ENCODE measurements at places on chromosomes 1 and 21. TPM values are rescaled to one million over a fixed set of nuclear protein-coding genes. Genes with fewer than 3 reads are reported as not detected.
A peak's percentile ranks its signal among the peaks of the same experiment; 100 is the strongest.

The RNF19B gene
- 12.6 TPM for total RNA-seq

The ZNF644 gene
- 54.7 TPM for total RNA-seq

The SMCP gene
- not detected for total RNA-seq

The ACBD6 gene
- 66.6 TPM for total RNA-seq

The TAF13 gene
- total RNA-seq = 39.8 TPM

The ACTL8 gene
- total RNA-seq = not detected

The ARHGEF16 gene
- total RNA-seq = 3.2 TPM

The PAQR7 gene
- total RNA-seq = 11.6 TPM

The CFAP126 gene
- not detected for total RNA-seq

The SH2D2A gene
- total RNA-seq = not detected

The ADGRL4 gene
- total RNA-seq = 9.5 TPM

The NECTIN4 gene
- total RNA-seq = not detected

The FMO4 gene
- 4.1 TPM for total RNA-seq

DNA sequence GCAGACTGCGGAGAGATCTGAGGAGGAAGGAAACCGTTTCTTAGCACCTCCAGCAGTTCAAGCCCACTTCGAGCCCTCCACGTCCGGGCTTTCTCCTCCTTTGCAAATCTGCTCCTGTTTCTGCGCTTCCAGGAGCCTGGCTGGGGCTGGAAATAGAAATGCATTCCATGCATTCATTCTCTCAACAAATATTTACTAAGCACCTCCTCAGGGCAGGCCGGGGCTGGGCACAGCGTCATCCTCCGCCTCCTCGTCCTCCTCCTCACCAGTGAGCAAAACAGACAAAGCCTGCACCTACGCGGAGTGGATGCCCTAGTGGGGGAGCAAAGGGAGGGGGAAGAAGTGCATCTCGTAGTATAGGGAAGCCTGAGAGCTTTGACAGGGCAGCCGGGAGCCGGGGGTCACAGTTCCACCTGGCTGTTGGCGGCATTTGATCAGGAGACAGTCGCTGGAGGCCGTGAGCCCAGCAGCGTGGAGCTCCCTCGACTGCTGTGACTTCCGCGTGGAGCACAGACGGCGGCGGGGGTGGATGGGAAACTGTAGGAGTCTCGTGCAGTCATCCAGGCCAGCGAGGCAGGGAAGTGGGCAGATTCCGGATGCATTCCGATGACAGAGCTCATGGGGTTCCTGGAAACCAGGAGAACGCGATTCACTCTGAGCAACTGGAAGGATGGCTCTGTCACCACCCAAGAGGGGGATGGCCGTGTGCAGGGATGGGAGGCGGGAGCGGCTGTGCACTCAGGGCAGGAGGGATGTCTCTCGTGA lies 93.5 kb downstream of the SIK1 start:
- DNase-seq = peak; percentile 89
- peak overlapping the region; percentile 95 for H3K27ac ChIP-seq
- no peaks in the 10 kb centered on the region for H3K27me3 ChIP-seq
- H3K4me1 ChIP-seq = peaks cover 28% of the 10 kb centered on the region
- no peaks in the 10 kb centered on the region for H3K36me3 ChIP-seq
- H3K4me3 ChIP-seq = peak overlapping the region; percentile 48

DNA sequence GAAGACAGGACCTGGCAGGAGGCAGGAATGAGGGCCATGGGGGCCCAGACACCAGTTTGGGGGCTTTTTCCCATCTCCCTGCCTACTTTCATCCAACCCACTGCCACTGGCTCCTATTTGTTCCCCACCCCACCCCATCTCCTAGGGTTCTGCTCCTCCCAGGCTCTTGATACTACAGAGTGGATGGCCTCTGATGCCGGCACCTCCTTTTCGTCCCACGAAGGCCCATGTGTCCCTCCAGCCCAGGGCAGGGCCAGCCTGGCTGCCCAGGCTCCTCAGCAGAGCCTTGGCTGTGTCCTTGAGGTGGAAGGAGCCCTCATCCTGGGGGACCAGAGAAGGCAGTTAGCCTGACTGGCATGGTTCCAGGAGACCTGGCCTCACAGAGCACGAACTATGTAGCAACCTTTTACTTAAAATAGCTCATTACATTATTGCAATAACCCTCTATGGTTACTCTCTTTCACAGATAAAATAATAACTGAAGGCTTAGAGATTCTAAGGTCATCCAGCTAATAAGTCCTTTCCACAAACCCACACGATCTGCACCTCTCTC lies 3.5 kb downstream of the POMGNT1 start:
- H3K36me3 ChIP-seq = peaks cover 19% of the 10 kb centered on the region
- H3K4me3 ChIP-seq = no peak overlapping the region
- no peak for DNase-seq
- H3K27ac ChIP-seq = no peak overlapping the region
- peaks cover 33% of the 10 kb centered on the region for H3K4me1 ChIP-seq

DNA sequence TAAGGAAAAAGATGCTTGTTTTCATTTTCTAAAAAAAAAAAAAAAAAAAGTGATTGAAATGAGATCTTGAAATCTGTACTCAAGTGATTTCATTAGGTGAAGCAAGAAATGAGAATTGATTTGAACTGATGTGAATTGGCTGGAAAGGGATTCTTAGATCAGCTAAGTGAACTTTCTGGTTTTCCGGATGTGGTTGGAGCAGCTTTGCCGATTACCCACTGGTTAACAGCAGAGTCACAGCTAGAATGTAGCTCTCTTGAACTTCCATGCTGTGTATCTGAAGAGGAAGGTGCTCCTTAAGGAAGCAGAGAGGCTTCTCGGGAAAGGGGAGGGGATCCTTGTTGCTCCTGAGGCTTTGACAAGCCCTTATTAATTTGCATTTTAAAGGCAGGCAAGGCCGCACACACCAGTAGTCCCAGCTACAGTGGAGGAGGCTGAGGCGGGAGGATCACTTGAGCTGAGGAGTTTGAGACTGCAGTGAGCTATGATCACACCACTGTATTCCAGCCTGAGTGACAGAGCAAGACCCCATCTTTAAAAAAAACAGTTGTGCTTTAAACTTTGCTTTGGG lies 28.7 kb upstream of the PWP2 start:
- no peak overlapping the region for H3K4me3 ChIP-seq
- DNase-seq = no peak
- no peaks in the 10 kb centered on the region for H3K4me1 ChIP-seq

DNA sequence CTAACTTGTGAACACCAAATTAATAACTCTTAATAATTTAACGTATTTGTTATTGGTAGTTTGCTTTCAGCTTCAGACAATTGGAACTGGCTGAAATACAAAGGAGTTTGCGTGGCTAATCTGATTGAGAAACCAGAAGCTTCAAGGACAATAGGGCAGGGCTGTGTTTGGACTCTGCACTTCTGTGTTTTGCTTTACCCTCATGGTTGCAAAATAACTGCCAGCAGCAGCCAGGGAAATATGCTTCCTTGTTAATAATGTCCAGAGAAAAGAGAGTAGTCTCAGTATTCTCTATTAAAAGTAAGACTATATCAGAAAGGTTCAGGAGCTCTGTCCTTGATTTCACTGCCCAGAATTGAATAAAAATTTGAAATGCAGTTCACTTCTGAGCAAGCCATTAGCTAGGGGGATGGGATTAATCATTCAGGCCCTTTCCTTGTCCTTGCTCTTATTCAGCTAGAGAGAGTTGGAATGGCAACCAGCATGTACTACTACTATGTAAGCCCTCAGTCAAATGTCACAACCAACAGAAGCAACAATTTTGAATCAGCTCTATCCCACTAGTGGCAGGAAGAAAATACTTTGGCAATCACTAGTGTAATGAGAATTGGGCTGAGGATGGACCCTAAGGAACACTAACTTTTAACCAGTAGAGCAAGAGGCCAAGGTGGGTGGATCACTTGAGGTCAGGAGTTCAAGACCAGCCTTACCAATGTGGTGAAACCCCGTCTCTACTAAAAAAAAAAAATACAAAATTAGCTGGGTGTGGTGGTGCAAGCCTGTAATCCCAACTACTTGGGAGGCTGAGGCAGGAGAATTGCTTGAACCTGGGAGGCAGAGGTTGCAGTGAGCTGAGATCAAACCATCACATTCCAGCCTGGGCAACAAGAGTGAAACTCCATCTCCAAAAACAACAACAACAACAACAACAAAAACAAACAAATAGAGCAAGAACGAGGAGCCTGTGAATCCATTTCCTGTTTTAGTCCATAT lies 76.8 kb downstream of the POU2F1 start:
- DNase-seq = no peak
- peaks cover 2% of the 10 kb centered on the region for H3K4me1 ChIP-seq
- no peak overlapping the region for H3K27ac ChIP-seq
- H3K27me3 ChIP-seq = no peaks in the 10 kb centered on the region
- H3K4me3 ChIP-seq = no peak overlapping the region
- no peaks in the 10 kb centered on the region for H3K36me3 ChIP-seq

DNA sequence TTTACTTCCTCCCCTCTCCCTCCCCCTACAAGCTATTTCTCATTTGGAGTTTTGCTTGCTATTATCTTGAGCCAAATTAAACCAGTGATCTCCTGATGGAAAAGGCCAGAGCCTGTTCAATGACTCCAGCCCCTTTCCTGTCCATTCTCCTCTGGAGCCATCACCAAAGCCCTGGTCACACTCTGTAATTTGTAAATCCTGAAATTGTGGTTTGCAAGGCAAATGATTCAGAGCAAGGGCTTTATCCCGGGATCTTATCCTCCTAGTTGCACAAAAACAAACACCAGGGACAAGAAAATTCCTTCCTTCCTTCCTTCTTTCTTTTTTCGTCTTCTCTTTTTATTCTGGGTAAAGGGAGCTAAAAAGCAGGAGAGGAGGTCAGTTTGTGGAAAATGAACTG lies 366.1 kb upstream of the ST6GALNAC5 start:
- H3K4me1 ChIP-seq = peaks cover 14% of the 10 kb centered on the region
- H3K4me3 ChIP-seq = no peak overlapping the region
- H3K27me3 ChIP-seq = no peaks in the 10 kb centered on the region
- no peak for DNase-seq
- H3K27ac ChIP-seq = no peak overlapping the region
- no peaks in the 10 kb centered on the region for H3K36me3 ChIP-seq

DNA sequence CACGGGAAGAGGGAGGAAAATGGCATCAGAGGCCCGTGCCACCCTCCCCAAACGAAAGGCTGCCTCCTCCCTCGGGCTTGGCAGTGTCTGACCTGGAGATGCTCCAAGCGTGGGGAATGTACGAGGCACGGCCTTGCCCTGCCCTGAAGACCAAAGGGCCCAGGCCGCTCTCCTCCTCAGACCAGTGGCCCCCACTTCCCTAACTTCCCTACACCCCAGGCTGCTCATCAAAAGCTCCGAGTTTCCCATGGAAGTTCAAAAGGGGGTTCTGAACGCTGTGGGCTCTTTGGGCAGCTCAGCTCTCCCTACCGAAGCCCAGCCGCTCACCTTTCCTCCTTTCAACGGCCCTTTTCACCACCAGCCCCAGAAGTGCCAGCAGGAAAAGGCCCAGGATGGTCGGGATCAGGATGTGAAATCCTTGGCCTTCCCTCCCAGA lies 11.8 kb downstream of the FCMR start:
- peaks cover 41% of the 10 kb centered on the region for H3K27me3 ChIP-seq
- peak overlapping the region; percentile 58 for H3K4me3 ChIP-seq
- peaks cover 6% of the 10 kb centered on the region for H3K4me1 ChIP-seq
- H3K27ac ChIP-seq = no peak overlapping the region
- no peaks in the 10 kb centered on the region for H3K36me3 ChIP-seq

DNA sequence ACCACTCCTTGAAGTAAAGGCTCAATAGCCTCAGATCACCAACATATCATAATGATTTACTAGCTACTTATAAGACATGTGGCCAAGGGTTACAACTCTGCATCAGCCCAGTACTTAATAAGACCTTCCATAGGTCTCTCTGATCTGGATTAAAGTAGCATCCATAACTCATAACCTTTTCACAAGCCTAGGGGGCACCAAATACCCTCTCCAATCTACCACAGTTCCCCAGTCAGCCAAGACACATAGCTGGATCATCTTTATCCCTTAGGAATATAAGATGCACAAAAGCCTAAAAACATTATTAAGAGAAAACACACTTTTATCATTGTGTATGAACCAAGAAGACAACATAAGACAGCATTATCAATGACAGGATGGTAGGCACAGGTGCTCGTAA lies 22.1 kb downstream of the SSX2IP start:
- H3K27ac ChIP-seq = no peak overlapping the region
- H3K36me3 ChIP-seq = no peaks in the 10 kb centered on the region
- H3K4me3 ChIP-seq = no peak overlapping the region
- H3K4me1 ChIP-seq = peaks cover 6% of the 10 kb centered on the region
- H3K27me3 ChIP-seq = no peaks in the 10 kb centered on the region

GRCh38 chr1:94714152-94714551 lies 106.0 kb upstream of the SLC44A3 start:
- H3K4me3 ChIP-seq = no peak overlapping the region
- H3K27me3 ChIP-seq = no peaks in the 10 kb centered on the region
- peaks cover 2% of the 10 kb centered on the region for H3K36me3 ChIP-seq

- peaks cover 33% of the 10 kb centered on the region for H3K4me1 ChIP-seq
- H3K36me3 ChIP-seq = no peaks in the 10 kb centered on the region
- DNase-seq = no peak
- no peak overlapping the region for H3K27ac ChIP-seq
Measured at GRCh38 chr1:228081578-228082213, 812 bp upstream of the ARF1 start.

DNA sequence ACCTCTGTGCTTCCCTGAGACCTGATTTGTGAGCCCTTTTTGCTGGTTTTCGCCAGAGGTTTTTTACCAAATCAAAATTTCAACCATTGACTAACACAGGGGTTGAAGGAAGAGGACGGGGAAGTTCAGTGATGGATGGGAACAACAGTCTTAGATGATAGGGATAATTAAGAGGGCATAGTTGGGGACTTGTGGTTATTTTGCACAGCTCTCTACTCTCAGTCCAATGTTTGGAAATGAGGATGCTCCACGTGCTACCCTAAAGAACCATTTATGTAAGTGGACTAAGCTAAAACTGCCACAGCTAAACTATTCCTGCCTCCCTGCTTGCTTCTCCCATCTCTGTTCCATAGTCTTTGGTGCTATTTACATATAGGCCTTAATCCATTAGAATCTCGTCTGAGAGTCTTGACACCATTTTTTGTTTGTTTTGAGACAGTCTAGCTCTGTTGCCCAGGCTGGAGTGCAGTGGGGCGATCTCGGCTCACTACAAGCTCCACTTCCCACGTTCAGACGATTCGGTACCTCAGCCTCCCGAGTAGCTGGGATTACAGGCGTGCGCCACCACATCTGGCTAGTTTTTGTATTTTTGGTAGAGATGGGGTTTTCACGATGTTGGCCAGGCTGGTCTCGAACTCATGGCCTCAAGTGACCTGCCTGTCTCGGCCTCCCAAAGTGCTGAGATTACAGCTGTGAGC lies 684 bp upstream of the MCL1 start:
- no peak for DNase-seq
- no peaks in the 10 kb centered on the region for H3K27me3 ChIP-seq
- H3K4me3 ChIP-seq = peak overlapping the region; percentile 74
- H3K36me3 ChIP-seq = peaks cover 37% of the 10 kb centered on the region

- no peak for DNase-seq
- H3K4me1 ChIP-seq = no peaks in the 10 kb centered on the region
- H3K27me3 ChIP-seq = no peaks in the 10 kb centered on the region
- no peak overlapping the region for H3K4me3 ChIP-seq
- H3K27ac ChIP-seq = no peak overlapping the region
Measured at GRCh38 chr1:165281207-165281901, 75.2 kb downstream of the LMX1A start.

GRCh38 chr1:19315378-19316198 lies 3.5 kb downstream of the SLC66A1 start:
- no peak overlapping the region for H3K4me3 ChIP-seq
- H3K27ac ChIP-seq = no peak overlapping the region
- no peak for DNase-seq

Measured in osteocyte (in vitro differentiated cells).